ENCODE measurements at places on chromosomes 3 and 15.

GRCh38 chr3:143070977-143071551, 48.5 kb upstream of the CHST2 start:
- DNase-seq, result no peak

- no peak for DNase-seq
Measured at GRCh38 chr3:185943760-185944106, 5.9 kb upstream of the TRA2B start.

- no peak for DNase-seq
Measured at GRCh38 chr15:25133804-25134203, 179.0 kb downstream of the SNRPN start.

DNA sequence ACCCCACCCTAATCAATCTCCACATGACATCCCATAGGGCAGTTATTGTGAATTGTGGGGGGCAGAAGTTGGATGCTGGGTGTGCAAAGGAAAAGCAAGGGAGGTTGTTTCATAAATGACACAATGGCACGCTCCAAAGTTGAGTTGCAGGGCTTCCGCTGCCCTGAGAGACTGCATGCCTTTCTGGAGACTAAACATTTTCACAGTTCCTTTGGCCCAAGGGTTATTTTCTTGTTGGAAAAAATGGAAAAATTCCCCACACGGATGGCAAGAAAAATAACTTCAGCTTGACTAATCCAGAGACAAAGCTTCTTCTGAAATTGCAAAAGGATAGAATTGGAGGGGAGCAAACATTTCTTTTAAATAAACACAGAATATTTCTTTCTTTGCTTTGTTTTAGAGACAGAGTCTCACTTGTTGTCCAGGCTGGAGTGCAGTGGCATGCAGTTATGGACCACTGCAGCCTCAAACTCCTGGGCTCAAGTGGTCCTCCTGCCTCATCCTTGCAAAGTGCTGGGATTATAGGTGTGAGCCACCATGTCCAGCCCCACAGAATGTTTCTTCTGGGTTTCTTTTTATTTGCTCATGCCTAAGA, 19.1 kb upstream of the TPM1 start:
- DNase-seq, result no peak

GRCh38 chr3:38331257-38332022, 15.1 kb upstream of the XYLB start:
- no peak for DNase-seq

- DNase-seq, result no peak
Measured at GRCh38 chr15:78654272-78654671, 13.3 kb upstream of the CHRNB4 start.

DNA sequence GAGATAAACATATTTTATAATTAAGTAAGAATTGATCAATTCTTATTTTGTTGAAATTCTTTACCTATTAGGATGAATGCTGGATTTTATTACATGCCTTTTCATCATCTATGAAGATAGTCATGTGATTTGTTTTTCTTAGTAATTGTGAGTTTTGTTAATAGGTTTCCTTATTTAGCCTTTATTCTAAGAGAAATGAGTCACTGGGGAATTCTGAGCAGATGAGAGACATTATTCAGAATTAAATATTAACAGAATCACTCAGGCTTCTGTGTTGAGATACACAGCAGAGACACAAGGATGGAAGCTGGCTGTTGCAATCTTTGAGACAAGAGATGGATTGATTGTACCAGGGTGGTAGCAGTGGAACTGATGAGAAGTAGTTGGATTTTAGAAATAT, 7.4 kb upstream of the ANO10 start:
- DNase-seq, result no peak

GRCh38 chr3:60788185-60788584, 463.1 kb downstream of the FHIT start:
- DNase-seq, result no peak

Data from NCI-H1436 (cell line).